ENCODE measurements at places on chromosomes 4 and X.

- H3K27ac ChIP-seq, result no peak overlapping the region
- no peak overlapping the region for H3K4me3 ChIP-seq
- H3K36me3 ChIP-seq, result no peaks in the 10 kb centered on the region
- no peaks in the 10 kb centered on the region for H3K4me1 ChIP-seq
These were observed 323.2 kb upstream of the INTU start for GRCh38 chr4:127309369-127310102.

DNA sequence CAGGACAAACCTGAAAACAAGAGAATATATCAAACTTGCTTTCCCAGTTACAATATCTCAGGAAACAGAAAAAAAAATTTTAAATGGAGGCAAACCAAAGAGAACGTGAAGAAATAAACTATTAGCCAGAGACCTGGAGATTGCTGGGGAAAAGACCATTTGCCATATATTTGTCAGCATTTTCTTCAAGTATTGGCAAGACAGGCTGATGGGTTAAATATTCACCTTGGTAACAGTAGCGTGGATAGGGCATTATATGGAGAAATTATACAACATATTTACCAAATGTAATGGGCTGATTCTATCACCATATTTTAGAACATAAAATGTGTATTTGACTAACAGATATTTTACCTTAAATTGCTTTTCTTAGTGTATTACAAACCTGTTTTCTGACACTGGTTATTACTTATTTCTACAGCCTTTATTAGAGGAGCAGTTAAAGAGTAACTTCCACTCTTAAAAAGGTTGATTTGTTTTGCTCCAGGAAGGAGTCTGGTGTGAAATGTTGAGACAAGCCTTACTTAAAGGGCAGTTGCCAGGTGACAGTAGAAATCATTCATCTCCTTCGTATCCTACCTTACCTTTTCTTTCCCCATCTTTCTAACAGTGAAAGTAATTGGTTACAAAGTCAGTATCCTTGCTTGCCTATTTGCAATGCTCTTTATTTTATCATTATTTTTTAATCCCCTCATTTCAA, 575.5 kb downstream of the GBA3 start:
- no peak overlapping the region for H3K27ac ChIP-seq
- DNase-seq, result no peak
- no peak overlapping the region for H3K4me3 ChIP-seq
- H3K4me1 ChIP-seq, result no peaks in the 10 kb centered on the region

DNA sequence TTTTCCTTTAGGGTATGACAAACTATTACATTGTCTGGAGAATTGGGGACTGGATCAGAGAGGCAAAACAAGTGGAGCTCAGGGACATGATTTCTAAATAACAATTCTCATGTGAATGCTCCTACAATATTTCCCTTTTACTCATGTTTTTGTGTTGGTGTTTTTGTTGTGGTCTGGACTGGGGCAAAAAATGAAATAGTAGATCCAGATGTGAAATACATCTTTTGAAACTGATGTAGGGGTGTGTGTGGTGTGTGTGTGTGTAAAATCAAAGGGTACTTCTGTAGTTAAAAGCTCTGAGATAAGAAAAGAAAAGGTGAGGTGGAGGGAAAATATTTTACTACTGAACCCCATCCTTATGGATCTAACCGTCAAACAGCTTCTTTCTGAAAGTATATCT, 188.4 kb upstream of the RPL34 start:
- no peaks in the 10 kb centered on the region for H3K4me1 ChIP-seq
- H3K4me3 ChIP-seq, result no peak overlapping the region
- DNase-seq, result no peak
- H3K27me3 ChIP-seq, result no peaks in the 10 kb centered on the region
- no peak overlapping the region for H3K27ac ChIP-seq

DNA sequence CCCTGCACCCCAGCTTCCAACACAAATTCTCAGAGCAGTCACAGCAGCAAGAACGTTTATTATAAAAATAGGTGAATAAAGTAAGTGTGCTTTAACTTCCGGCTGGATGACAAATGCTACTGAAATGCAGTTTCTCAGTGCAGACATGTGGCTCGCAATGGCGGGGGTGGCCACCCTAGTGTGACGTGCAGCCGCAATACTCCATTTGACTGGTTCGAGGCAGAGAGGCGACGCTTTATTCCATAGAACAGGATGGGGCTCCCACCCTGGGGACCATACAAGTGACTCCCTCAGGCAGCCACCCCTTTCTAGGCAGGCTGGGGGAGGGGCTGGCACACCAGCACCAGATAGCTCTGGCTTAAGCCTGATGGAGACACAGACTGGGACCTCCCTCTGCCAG, 14.5 kb downstream of the TNIP2 start:
- H3K4me1 ChIP-seq, result no peaks in the 10 kb centered on the region
- no peak for DNase-seq
- peaks cover 52% of the 10 kb centered on the region for H3K36me3 ChIP-seq
- H3K27me3 ChIP-seq, result no peaks in the 10 kb centered on the region
- no peak overlapping the region for H3K27ac ChIP-seq

- H3K27me3 ChIP-seq, result no peaks in the 10 kb centered on the region
- no peak overlapping the region for H3K27ac ChIP-seq
- H3K4me3 ChIP-seq, result no peak overlapping the region
- DNase-seq, result no peak
These were observed 28.9 kb downstream of the CPEB2 start for GRCh38 chr4:15031197-15031596.
